ENCODE measurements at places on chromosomes 16 and 17.

GRCh38 chr17:57381498-57381897 is 125.2 kb downstream of the MSI2 start:
- no peak for DNase-seq

DNA sequence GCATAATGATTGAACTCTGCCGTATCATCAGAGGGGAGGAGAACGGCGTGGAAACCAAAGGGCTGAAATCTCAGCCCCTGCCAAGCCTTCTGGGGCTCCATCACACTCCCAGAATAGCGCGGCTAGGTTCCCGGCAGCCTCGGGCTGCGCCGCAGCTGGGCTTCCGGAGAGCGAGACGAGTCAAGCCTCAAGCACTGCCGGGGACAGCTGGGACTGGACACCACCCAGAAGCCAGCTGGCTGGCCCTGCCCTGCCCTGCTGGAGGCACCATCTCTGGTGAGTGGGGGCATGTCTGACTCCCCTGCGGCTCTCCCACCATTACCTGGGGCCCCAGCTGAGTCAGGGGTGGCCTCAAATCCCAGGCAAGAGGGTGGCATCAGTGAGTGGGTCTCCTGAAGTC is 7.2 kb upstream of the GPRC5C start:
- DNase-seq: no peak

DNA sequence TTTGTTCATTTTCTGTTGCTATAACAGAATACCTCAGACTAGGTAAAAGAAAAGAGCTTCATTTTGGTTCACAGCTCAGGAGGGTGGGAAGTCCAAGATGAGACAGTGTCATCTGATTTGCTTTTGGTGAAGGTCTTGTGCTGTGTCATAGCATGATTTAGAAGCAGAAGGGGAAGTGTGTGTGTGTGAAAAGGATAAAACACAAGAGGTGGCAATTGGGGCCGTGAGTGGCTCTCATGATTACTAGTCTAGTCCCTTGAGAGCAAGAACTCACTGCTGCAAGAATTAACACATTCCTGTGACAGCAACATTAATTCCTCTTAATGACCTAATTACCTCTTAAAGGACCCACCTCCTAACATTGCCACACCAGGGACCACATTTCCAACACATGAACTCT is 8.3 kb downstream of the SLC35G3 start:
- no peak for DNase-seq

DNA sequence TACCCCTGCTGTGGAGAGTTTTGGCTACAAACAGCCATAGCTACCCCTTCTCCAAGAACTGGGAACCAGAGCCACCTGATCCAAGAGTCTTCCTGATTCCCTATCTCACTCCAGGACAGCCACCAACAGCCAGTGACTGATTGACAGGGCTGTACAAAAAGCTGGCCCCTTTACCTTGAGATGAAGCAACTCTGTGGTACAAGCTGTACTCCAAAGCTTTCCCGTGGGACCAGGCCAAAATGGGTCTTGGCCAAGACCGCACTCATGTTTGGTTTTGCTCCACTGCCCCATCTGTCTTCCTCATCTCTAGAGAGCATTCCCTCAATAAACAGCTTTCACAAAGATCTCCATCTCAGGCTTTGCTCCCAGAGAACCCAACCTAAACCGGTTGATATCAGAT is 43.6 kb downstream of the RNF157 start:
- DNase-seq: no peak

DNA sequence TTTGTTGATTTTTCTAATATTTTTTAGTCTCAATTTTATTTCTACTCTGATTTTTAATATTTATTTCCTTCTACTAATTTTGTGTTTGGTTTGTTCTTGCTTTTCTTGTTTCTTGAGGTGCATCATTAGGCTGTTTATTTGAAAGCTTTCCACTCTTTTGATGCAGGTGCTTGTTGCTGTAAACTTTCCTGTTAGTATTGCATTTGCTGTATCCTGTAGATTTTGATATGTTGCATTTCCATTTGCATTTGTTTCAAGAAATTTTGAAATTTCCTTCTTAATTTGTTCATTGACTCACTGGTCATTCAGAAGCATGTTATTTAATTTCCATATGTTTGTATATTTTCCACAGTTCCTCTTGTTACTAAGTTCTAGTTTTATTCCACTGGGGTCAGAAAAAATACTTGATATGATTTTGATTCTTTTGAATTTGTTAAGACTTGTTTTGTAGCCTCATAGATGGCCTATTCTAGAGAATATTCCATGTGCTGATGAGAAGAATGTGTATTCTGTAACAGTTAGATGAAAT is 43.1 kb upstream of the NACA2 start:
- no peak for DNase-seq

GRCh38 chr17:82437325-82437668 is 13.3 kb downstream of the CYBC1 start:
- DNase-seq: no peak
